ENCODE measurements at places on chromosomes 5 and 9.

DNA sequence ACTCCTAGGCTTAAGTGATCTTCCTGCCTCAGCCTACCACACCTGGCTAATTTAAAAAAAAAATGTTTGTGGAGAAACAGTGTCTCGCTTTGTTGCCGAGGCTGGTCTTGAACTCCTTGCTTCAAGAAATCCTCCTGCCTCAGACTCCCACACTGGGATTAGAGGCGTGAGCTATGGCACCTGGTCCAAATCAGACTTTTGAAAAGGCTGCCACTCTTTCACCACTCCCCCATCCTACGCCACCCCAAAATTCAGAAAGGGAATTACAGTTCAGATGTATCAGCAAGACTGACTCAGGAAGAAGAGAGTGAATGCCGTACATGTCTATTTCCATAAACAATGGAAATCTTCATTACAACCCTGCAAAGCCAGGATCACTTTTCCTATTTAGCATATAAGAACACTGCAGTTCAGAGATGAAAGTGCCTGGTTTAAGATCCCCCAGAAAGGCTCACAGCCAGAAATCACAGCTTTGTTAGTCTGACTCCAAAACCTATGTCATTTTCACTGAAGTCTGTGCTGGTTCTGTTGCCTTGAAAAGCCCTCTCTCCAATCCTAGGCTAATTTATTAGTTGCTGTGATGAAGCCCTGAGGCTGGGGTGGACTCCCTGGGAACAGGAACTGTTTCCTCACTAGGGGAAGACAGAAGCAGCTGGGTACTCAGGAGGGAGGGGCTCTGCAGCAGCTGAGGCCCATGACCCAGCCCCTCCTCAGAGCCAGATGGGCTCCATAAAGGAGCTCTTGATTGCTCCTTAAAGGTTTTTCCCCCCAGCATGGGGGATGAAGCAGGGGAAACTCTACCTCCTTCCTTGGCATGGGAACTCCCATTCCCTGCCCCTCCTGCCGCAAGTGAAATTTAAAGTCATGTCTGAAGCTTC, 3.1 kb downstream of the FBLL1 start:
- ATAC-seq, result no peak

- no peak for ATAC-seq
Observed at GRCh38 chr5:112492291-112492690, 73.2 kb upstream of the EPB41L4A start.

GRCh38 chr9:96448546-96449170, 1.3 kb upstream of the HABP4 start:
- no peak for ATAC-seq

DNA sequence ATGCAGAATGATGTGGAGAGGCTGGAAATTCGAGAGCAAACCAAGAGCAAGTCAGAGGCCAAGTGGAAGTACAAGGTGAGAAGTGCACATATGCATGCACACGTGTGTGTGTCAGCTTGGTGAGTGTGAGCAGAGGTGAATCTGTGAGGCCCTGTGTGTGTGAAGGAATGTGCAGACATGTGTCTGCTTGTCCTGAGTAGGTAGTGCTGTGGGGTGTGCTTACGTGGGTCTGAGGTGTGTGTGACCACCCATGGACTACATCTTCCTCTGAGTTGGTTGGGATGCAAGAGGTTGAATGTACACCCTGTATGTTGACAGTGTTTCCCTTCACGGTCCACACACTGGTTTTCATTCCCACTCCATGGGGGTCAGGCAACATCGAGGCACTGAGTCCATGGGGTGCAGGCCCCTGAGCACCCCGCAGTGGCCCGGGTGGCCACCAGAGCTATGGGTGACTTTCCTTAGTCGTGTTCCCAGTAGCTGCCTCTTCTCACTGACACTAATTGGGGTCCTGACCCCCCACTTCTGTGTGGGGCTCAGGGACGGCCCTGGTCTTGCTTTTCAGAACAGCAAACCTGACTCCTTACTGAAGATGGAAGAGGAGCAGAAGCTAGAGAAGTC, 86.7 kb downstream of the PHF2 start:
- peak; percentile 16 for ATAC-seq

GRCh38 chr9:1129382-1129781, 79.2 kb downstream of the DMRT2 start:
- no peak for ATAC-seq

GRCh38 chr9:92656537-92656925, 13.4 kb downstream of the IPPK start:
- no peak for ATAC-seq

DNA sequence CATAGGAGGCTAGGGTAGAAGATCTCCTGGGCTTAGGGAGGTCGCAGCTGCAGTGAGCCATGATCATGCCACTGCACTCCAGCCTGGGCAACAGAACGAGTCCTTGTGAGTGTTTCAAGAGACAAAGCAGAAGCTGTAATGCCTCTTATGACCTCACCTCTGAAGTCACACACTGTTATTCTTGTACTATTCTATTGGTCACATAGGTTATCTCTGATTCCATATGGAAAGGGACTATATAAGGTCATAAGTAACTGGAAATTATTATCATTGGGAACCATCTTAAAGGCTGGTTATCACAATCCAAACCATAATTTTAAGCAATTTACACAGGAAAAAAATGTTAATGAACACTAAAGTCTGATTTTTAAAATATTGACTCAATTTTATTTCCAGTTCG, 17.9 kb upstream of the AFF4 start:
- ATAC-seq, result no peak

DNA sequence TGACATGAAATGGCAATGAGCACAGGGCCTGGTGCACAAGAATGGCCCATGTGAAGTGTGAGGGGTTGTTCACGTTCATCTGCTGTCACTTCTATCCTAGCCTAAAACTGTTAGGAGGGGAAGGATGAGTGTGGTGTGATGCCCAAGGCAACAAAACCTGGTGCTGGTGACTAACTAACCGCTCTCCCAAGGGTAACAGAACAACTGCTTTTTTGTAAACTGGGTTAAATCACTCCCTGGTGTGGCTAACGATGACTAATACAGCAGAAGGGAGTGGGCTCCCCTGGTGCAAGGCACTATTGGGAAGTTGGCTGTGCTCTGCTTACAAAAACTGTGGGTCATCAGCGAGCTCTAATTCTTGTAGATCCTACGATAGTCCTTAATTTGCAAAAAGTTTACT, 103.2 kb upstream of the VCAN start:
- peak; percentile 76 for ATAC-seq

GRCh38 chr5:19903611-19904010, 84.4 kb downstream of the CDH18 start:
- ATAC-seq, result no peak

DNA sequence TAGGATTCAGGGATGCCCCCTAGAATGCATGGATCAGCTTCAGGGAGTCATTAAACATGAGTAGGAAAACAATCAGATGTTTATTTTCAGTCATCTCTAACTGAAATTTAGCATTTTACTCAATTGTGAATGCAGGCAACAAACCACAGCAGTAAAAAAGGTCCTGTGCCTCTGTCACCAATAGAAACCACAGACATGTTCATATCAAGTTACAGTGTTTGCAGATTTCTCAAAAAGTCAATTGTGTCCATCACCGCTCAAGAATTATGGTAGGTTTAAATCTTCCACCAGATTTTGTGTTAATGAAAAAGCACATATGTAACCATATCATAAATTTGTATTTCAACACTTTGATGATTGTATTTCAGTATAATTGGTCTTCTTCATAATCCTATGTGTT, 68.4 kb upstream of the SLC1A1 start:
- no peak for ATAC-seq

DNA sequence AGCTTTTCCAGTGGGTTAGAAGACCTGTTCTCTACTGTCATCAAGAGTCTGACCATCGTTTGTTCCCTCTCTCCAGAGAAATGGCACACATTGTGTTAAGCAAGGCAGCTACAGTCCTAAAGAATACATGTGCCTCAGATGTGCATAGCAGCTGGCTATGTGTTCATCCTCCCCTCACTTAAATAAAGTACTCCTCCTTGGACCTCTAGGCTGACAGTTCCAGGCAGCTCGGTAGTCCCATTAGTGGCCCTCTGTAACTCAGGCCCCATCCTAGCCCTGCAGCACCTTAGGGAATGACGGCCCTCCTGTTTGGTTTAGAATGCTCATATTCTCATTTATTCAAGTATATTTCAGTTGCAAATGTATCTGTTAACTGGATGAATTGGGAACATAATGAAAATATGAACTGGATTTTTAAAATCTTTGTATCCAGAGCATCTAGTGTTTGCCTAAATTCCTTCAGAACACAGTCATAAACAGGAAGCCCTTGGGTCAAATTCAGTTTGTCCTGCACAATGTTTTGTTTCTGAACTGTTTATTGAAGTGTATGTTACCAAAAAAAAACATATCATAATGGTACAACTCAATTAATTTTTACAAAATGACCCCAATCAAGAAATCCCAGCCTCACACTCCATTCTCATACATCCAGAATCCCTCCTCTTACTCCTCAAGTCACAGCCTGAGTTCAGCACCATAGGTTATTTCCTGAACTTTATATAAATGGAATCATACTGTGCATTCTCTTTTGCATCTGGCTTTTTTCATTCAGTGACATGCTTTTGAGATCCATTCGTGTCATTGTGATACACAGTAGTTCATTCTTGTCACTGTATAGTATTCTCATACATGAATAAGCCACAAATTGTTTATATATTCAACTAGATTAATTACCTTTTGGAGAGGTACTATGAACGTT, 1.6 kb upstream of the ASPN start:
- ATAC-seq, result no peak

DNA sequence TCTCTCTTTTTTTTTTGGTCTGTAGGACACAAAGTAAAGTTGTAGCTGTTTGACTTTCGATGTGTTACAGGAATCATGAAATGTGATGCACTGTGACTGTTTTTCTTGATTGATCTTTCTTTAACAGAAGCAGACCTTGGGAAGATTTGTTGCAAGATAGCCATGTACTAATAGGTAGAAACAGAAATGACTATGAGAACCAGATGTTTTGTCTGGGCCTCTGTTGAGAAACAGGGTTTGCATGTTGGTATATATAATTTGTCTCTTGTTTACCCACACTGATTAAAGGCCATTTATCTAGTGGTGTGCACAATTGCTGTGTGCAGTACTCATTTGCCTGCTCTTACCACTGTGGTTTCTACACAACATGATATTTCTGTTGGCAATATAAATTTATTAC, 125.1 kb downstream of the HACD4 start:
- no peak for ATAC-seq

DNA sequence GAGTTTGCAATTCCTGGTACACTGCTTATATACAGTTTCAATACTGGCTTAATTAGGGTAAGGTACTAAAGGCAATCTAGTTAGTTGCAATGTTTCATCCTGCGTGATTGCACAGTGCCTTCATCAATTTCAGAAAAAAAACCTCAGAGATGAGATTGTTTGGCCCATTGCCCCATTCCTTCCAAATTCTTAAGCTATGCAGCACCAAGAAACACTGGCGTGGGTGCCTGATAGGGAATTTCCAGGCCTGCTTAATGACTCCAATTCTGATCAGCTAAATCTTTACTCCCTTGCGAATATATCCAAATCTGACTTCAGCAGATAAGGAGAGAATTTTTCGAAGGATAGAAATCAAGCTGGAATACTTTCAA, 35.9 kb upstream of the GAS1 start:
- peak; percentile 8 for ATAC-seq

DNA sequence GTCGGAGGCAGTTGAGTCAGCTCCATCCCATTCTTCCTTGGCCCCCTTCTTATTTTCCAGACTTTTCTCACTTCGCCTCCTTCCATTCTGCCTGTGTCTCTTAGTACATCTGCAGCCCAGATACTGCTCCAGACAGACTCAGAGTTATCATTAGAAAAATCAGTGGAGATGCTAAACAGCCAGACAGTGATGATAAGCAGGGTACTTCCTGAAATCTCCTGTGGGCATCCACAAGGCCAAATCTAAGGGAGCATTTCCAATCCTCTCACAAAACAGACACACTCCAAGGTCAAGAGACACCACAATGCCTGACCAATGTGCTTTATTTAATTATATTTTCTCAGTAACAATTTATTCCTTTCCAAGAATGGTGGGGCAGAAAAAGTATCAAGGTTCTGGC, 14.5 kb upstream of the RLN1 start:
- ATAC-seq, result no peak

DNA sequence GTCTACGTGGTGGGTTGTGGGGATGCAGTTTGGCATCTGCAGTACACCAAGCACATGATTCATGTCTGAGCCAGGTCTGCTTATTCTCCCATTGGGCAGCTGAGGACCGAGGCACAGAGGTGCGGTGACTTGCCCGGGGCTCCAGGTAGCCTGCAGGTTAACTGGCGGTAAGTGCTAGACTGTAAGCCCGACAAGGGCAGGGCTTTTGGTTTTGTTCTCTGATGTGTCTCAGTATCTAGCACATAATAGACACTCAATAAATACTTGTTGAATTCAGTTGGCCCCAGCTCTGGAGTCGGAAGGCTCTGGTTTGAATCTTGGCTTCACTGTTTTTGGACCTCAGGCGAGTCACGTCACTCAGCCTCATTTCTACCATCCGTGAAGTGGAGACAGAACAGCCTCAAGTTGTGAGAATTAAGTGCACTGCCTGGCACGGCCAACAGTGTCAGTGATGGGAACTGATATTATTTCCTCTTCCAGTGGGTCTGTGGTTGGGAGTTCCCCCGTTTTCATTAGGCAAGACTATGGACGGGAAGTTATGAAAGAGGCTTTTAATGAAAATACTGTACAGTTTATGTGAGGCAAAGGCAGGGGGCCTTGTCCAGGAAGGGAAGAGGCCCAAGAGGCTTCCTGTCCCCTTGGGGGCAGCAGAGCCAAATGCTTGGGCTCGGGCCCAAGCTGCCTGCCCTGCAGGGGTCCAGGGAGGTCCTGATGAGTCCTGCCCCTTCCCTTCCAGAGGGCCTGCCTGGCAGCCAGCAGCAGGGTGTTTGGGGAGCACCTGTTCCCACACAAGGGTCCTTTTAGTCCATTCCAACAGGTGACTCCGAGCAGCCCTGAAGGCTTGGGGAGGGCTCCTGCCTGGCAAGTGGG, 3.3 kb downstream of the PRELID1 start:
- ATAC-seq, result no peak

- ATAC-seq, result no peak
Observed at GRCh38 chr9:37919956-37920335, 16.0 kb upstream of the SLC25A51 start.

- ATAC-seq, result no peak
Observed at GRCh38 chr9:71352837-71353236, 231.4 kb upstream of the TRPM3 start.

- no peak for ATAC-seq
Observed at GRCh38 chr9:69283003-69283402, 42.0 kb upstream of the ENTREP1 start.

DNA sequence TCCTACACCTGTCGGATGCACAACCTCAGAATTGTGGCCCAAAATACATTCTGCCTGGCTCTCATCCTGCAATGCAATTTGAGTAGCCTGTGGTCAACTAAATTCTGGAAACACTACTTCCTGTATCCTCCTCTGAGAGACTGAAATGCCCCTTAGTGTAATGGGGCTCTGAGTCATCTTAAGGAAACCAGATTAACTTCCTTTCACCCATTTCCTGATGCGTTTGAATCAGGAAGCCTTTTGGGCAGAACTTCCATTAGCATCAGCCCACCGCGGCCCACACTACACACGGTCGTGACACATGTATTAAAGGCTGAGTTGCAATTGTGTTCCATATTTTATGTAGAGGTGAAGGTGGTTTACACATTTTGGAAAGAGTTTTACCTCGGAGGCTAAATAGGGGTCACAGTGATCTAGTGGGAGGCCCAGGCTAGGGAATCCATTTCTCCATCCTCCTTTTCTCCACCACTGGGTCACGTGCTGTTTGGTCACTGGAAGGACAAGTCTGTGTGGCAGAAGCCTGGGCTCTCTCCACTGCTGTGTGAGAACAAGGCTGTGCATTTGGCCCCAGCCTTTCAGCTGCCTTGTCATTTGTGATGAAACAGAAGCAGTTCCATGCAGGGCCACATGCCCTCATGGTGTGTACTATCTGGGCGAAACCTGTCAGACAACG, 55.9 kb downstream of the DAP start:
- ATAC-seq, result peak; percentile 30

GRCh38 chr9:136723362-136723976, 11.1 kb downstream of the DIPK1B start:
- no peak for ATAC-seq

Measured in gastroesophageal sphincter (tissue), 4 donors.